Fibroblast of skin of abdomen (primary cell): ENCODE measurements at places on chromosomes 2 and 18.

DNA sequence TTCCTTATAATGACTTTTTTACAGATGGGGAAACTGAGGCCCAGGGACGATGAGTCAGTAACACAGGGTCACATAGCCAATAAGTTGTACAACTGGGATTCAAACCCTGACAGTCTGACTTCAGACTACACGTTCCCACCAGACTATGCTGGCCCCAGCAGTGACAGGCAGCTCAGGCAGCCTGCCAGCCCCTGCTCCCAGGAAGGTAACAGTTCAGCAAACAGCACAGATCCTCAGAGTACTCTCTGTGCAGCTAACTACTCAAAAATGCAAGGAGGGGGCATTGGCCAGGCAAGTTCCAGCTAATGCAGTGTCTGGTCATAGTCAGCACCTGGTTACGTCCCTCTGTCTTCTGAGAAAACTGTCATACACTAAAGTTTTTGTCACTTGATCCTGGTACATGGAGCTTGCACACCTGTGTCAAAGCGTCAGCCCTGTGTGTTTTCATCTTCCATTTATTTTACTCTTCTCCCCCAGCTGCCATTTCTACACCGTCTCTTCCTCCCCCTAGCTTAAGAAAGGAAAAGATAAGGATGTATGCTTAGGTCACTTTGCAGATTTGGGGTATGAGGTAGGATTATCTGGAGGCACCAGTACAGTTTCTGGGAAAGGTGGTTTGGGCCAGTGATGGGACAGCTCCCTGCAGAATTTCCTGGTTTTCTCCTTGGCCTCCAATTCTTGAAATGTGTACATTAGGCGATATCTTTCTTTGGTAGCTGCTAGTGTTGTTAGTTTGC, 4.5 kb downstream of the SMARCAL1 start:
- no peak for DNase-seq

GRCh38 chr18:48222118-48222517, 187.1 kb downstream of the ZBTB7C start:
- peak; percentile 26 for DNase-seq

DNA sequence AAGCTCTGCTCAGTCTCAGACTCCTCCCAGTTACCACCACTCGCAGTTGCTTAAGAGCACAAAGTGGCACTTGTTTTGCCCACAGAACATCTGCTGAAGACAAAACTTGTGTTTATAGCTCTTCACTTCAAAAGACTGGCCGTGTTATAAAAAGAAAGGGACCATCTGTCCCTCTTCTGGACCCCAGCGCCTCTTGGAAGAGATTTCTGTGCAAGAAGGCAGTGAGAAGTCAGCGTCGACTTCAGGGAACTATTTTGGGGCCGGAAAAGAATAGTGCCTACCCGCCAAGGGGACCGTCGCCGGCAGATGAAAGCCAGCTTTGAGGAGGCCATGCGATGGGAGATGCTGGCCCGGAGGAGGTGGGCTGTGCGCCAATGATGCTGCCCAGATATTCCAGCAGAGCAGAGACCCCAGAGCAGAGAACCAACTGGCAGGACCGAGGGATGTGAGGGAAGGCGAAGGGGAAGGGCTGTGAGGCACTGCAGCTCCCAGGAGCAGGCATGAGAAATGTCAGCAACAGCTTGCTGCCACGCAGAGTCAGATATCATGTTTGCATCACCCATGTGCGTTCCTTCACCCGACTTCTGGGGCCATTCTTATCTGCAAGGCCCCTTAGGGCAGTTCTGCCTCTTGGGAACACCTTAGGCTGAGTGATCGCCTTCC, 270.9 kb downstream of the ATAD2B start:
- DNase-seq = no peak

GRCh38 chr2:73937899-73938298, 11.2 kb downstream of the DGUOK start:
- no peak for DNase-seq

GRCh38 chr2:64649013-64649484, 4.7 kb downstream of the SERTAD2 start:
- DNase-seq = no peak

DNA sequence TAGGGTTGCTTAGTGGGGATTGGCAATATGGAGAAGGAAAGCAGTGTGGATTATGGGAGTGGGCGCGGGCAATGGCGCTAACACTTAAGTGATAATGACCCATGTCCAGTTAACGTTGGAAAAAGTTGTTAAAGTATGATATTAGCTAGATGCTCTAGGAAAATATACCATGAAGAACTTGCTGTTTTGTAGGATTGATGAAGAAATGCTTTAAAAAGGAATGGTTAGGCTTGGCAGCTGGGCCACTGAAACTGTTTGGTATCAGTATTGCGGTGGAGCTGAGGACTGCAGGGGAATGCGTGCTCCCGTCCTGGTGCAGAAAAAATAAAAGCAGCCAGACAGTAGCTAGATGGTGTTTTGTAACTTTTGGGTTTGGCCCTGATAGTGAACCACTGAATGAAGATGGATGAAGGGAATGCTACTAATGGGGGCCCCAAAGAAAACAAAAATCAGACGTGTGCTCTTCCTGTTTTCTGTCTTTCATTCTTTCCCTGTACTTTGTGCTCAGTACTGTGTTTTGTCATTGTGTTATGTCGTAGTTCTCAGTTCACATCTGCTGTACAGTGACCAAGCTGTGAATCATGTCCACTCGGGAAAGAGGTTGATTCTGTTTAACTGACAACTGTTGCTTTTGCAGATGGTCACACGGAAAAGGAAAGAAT, 999 bp downstream of the INSIG2 start:
- DNase-seq = peak; percentile 40

GRCh38 chr2:191167766-191168165, 17.0 kb upstream of the STAT4 start:
- DNase-seq = peak; percentile 94

GRCh38 chr2:76296438-76296837, 585.7 kb upstream of the GCFC2 start:
- no peak for DNase-seq

- no peak for DNase-seq
Measured at GRCh38 chr2:3076848-3077642, 300.6 kb downstream of the EIPR1 start.

DNA sequence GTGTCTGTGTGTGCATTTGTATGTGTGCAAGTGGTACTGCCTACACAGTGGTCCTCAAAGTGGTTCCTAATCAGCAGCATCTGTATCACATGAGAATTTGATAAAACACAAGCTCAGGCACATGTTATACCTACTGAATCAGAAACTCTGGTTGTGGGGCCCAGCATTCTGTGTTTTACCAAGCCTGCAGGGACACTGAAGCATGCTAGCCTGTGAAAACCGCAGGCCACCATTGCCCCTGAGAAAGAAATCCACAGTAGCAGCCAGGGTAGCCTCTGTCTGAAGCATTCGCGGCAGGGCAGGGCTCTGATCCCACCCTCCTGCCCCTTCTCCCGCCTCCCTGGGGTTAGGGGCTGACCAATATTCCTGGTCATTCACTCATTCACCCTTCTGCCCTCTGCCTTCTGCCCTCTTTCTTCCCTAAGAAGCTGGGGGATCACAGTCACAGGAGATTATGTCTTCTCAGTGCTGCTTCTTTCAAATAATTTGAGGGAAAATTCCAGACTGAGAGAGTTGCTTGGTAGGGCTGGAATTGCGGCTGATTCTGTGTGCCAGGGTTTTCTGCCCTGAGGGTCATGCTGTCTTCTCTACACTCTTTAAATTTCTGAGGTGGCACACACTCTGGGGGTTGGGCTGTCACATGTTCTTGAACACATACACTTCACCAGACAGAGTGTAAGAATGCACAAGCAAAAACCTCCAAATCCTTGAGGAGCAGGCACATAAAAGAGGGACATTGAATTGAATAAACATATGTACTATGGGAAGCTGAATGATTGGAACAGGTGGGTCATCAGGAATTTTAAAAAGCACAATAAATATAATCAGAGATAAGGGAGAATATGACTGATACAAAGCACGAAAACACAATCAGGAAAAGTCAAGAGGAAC, 126.6 kb upstream of the SEC11C start:
- DNase-seq = no peak

- DNase-seq = no peak
Measured at GRCh38 chr2:144496092-144496976, 23.6 kb downstream of the ZEB2 start.

DNA sequence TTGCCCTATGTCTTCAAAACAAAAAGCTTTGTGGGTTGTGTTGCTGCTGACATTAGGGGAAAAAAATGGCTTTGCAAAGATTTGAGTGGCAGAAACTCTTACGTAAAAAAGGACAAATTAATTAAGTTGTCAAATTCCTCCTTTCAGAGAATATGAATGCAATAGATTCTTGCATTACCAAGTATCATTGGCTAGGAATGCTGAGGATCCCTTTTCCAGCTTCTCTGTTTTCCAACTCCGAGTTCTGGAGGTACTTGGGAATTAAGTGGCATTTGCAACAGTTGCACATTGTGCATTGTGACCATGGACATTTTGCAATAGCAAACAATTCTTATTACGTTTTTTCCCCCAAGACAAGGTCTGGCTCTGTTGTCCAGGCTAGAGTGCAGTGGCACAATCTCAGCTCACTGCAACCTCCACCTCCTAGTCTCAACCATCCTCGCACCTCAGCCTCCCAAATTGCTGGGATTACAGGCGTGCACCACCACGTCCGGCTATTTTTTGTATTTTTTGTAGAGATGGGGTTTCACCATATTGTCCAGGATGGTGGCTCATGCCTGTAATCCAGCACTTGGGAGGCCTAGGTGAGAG, 29.9 kb upstream of the PPP1CB start:
- DNase-seq = peak; percentile 15

GRCh38 chr2:182043021-182043420, 57.4 kb downstream of the PPP1R1C start:
- no peak for DNase-seq

- peak; percentile 82 for DNase-seq
Measured at GRCh38 chr2:100959225-100959880, 42.7 kb upstream of the RPL31 start.

DNA sequence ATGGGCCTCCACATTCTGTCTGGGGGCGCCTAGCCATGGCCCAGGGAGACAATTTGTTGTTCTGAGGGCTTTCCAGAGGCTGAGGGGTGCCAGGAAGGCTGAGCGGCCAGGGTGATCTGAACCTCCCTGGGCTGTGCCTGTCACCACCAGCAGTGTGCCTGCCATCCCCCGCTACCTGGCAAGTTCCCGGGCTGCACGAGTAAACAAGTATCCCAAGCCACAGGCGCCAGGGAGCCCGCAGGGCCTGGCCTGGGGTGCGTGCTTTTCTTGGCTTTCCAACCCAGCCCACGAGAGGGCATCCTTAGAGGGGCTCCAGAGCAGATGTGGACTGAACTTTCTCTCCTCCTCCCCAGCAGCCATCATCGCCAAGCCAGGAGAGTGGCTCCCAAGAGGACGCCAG, 35.1 kb upstream of the B3GNT7 start:
- DNase-seq = no peak

DNA sequence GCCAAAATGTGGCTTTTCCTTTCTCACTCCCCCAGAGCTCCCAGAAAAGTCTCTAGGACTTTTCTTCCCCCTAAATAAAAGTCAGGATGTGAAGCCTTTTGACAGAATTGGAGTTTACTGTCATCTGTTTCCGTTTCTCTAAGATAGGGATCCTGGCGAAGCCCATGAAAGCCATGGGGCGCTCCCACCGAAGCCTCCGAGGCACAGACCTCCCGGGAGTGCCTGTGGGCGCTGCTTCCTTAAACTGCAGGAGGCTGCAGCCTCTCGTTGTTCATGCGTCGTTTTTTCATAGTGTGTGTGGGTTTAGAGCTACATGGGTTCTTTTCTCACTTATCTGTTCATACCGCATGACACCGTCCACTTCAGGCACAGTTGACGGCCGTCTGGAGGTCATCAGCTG, 56.8 kb downstream of the ASAP2 start:
- no peak for DNase-seq

- no peak for DNase-seq
Measured at GRCh38 chr2:16069933-16070647, 129.7 kb downstream of the MYCN start.

DNA sequence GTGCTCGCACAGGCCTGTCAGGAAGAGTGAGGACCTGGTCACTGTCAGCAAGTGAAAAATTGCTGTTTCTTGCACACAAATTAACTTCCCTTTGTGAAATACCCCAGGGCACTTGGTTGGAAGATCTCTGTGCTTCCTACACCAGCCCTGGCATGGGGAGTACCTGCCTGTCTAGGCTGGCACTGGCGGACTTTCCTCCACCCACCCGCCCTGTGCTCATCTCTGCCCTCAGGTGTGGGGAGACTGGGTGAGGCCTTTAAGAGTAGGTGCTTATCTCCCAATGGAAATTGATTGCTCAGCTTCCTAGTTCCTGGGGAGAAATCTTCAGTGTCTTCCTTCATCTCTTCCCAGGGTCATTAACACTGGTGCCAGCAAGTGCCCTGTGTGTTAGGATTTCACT, 42.1 kb downstream of the IMPA2 start:
- no peak for DNase-seq

GRCh38 chr2:42331569-42332284, 29.3 kb downstream of the COX7A2L start:
- peak; percentile 32 for DNase-seq

GRCh38 chr2:129008055-129008880, 689.6 kb upstream of the HS6ST1 start:
- DNase-seq = no peak

- DNase-seq = peak; percentile 99
Measured at GRCh38 chr2:37711308-37711731, 39.9 kb upstream of the CDC42EP3 start.

DNA sequence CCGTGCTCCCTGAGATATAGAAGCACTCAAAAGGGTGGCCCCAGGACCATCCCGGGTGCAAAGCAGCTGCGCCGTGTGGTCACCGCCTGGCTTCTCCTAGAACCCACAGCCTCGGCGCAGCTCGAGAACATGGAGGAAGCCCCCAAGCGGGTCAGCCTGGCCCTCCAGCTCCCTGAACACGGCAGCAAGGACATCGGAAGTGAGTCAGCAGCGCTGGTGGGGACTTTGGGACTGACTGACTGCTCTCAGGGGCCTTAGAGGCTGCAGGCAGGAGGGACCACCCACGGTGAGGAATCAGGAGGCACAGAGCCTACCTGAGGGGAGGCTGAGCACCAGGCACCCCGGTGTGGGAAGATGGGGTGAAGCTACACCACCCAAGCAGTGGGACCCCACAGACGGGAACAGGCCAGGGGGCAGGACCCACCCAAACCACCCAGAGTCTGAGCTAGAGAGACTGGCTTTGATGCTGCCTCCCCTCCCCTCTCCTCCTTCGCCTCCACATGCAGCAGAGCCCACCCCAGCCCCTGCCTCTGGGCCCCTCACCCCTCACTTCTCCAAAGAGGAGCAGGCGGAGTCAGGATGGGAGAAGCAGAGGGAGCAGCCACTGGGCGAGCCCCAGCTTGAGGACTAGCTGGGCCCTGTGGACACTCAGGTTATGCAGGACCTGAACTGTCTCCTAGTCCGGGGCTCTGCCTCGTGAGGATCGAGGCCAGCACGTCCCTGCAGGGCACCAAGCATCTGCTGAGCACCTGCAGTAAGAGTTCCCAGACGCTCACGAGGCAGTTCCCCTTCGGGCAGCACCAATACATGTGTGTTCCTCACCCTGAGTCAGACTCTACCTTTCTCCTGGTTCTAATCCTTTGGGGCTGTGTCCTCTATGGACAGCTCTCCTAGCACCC, 28.7 kb downstream of the MTERF4 start:
- no peak for DNase-seq

DNA sequence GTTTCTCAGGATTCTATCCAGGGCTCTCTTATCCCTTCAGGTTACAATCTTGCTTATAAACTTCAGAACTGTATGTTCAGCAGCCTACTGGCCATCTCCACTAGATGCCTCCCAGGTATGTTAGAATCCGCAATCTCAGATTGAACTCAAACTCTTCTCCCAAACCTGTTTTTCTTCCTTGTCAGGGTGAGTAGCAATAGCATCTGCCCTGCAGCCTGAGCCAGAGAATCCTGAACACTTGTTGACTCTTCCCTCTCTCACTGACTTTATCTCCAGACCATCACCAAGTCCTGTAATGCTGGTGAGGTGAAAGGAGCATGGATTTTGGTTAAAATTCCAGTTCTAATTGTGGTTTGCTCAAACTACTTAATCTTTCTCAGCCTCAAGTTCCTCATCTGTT, 82.6 kb upstream of the ALPP start:
- DNase-seq = no peak
